ENCODE measurements at places on chromosomes 1 and 21. TPM values are rescaled to one million over a fixed set of nuclear protein-coding genes. Genes with fewer than 3 reads are reported as not detected.

The OR2L5 gene
- polyA plus RNA-seq = 0.10 TPM

The LPAR3 gene
- 0.54 TPM for polyA plus RNA-seq

The SPRR1A gene
- polyA plus RNA-seq = not detected

The ATP1A2 gene
- 0.12 TPM for polyA plus RNA-seq

The VWA5B1 gene
- polyA plus RNA-seq = 0.82 TPM

The ATAD3B gene
- 57.2 TPM for polyA plus RNA-seq

The CEP350 gene
- 31.9 TPM for polyA plus RNA-seq

The PTPRC gene
- polyA plus RNA-seq = not detected

The KLHDC9 gene
- 78.1 TPM for polyA plus RNA-seq

The SFN gene
- not detected for polyA plus RNA-seq

The LCE3D gene
- polyA plus RNA-seq = not detected

The HTR6 gene
- polyA plus RNA-seq = not detected

The SLC9C2 gene
- polyA plus RNA-seq = 0.31 TPM

The LAMC2 gene
- polyA plus RNA-seq = 1.2 TPM

The HPCA gene
- polyA plus RNA-seq = not detected

The CRYAA gene
- not detected for polyA plus RNA-seq

The COX20 gene
- polyA plus RNA-seq = 169 TPM

The SPOCD1 gene
- polyA plus RNA-seq = not detected

The TDRD10 gene
- polyA plus RNA-seq = not detected

The PIAS3 gene
- polyA plus RNA-seq = 16.5 TPM

The PEAR1 gene
- not detected for polyA plus RNA-seq

The APOBEC4 gene
- not detected for polyA plus RNA-seq

The RBBP5 gene
- 17.0 TPM for polyA plus RNA-seq

The WNT4 gene
- polyA plus RNA-seq = 5.1 TPM

The PLA2G2C gene
- polyA plus RNA-seq = not detected

The VSIG8 gene
- polyA plus RNA-seq = 0.37 TPM

The ALX3 gene
- polyA plus RNA-seq = not detected

The NID1 gene
- polyA plus RNA-seq = 0.10 TPM

The GJB3 gene
- not detected for polyA plus RNA-seq

The ROR1 gene
- polyA plus RNA-seq = 0.27 TPM

The DCLRE1B gene
- polyA plus RNA-seq = 8.7 TPM

The PLA2G2F gene
- not detected for polyA plus RNA-seq

The FMOD gene
- polyA plus RNA-seq = not detected

The ARMH1 gene
- 88.3 TPM for polyA plus RNA-seq

The CYP4X1 gene
- 22.8 TPM for polyA plus RNA-seq

The PHLDA3 gene
- 28.1 TPM for polyA plus RNA-seq

The PAPPA2 gene
- 0.59 TPM for polyA plus RNA-seq

The AMY1A gene
- not detected for polyA plus RNA-seq

The WNT3A gene
- not detected for polyA plus RNA-seq

The ISG20L2 gene
- 8.5 TPM for polyA plus RNA-seq

The SYT14 gene
- polyA plus RNA-seq = 20.1 TPM

The ARPC5 gene
- 179 TPM for polyA plus RNA-seq

The COL11A1 gene
- polyA plus RNA-seq = 1.3 TPM

Data from neural cell (in vitro differentiated cells).